IPS DF 6.9 (cell line): ENCODE measurements at places on chromosomes 12 and 14.

GRCh38 chr14:92386637-92387036 lies 63.7 kb downstream of the SLC24A4 start:
- no peak for DNase-seq

GRCh38 chr14:70027785-70028428 lies 148.7 kb downstream of the SMOC1 start:
- DNase-seq = peak; percentile 66

- no peak for DNase-seq
These were observed 11.3 kb downstream of the PHLDA1 start for GRCh38 chr12:76020281-76020680.

DNA sequence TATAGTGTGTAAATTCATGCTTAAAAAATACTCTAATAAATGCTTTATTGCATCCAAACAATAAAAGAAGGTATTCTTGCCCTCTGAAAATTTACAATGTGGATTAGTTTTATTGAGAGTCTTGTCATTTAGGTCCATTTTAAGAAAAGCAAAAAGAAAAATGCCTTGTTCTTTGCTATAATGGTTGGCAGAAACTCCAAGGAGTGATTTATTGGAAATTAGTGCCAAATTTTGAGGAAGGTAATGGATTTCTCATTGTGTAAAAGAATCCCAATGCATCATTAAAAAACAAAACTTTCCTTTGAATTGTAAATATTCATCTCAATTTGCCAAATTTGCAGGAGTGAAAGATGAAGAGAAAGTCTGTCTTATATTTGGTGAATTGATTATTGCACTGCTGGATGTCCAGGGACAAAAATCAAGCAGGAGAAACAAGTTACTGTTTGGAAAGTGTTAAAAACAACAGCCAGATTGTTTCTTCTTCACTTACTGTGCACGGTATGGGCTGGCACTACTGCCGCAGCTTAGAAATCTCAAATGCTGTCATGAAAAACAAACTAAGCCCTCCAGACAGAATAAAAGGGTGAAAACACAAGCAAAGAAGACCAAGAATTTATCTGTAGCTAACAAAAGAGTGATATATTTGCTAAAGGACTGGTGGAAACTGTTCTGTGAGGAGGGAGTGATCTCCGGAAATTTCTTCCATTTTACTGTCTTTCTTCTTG lies 511.7 kb downstream of the TMTC2 start:
- DNase-seq = no peak

DNA sequence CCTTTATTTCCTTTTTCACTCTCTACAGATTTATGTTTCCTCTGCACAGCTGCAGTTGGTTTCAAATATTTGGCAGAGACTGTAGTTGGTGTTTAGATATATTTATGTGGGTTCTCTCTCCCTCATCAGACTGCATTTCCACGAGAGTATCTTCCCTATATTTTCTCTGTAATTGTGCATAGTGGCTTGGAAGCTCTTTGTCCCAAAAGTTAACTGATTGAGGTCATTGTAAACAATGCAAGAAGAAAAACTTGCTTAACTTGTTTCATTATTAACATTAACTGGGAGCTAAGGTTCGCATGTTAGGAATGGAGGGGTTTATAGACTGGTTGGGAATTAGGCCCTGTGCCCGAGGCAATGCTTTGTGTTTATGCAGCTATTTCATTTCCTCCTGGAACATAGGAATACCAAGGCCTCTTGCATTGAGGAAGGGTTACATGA lies 216.9 kb upstream of the HMGA2 start:
- no peak for DNase-seq

- no peak for DNase-seq
These were observed 23.2 kb downstream of the HAL start for GRCh38 chr12:95972832-95973456.

DNA sequence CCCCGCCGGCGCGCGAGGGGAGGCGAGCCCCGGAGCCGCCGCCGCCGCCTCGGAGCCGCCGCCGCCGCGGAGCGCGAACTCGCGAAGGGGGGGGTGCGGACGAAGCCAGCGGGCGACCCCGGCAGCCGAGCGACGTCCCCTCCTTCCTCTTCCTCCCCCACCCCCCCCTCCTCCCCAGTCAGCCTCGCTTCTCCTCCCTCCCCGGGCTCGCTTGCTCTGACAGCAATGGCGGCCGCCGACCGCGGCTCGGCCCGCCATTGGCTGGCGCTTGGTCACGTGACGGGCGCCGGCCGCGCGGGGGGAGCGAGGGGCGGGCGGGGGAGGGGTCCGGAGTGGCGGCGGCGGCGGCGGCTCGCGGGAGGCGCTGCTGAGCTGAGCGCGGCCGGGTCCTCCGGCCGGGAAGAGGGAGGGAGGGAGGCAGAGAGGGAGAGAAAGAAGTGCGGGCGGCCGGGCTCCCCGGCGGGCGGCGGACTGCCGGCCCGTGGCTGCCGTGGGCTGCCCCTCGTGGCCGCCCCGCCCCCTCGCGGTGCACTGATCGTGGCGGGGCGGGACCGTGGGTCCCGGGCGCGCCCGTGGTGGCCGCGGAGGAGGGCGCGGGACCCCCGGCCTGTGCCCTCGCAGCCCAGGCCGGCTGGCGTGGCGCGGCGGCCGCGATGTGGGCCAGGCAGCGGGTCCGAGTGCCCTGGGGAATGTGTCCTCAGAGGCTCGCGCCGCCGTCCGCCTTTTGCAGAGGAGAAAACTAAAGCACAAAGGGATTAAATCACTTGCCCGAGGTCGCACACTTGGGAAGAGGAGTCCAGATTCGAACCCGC lies at the start of gene MED13L:
TSS of gene MED13L (minus strand) at position 227 of the 812 bp plus-strand sequence. CDS start 562 bp downstream, outside the sequence.
- no peak for DNase-seq

DNA sequence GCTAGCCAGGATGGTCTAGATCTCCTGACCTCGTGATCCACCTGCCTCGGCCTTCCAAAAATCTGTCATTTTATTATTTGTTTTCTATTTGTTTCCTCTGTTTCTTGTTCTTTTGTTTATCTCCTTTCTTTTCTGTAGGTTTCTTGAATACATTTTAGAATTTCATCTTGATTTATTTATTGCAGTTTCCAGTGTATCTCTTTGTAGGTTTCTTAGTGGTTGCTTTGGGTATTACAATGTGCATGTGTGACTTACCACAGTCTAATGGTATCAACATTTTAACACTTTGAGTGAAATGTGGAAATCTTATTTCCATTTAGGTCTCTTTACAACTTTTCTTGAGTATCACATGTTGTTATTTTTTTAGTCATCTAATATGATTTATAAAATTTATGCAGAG lies 29.9 kb upstream of the MUCL1 start:
- no peak for DNase-seq
